T-helper 2 cell treated with Interferon-gamma antibody and Interleukin-4, amounts not matched to agents 5 μg/mL and 100 μg/mL, for 36 hours (primary cell): ENCODE measurements at places on chromosomes 2 and 18.

DNA sequence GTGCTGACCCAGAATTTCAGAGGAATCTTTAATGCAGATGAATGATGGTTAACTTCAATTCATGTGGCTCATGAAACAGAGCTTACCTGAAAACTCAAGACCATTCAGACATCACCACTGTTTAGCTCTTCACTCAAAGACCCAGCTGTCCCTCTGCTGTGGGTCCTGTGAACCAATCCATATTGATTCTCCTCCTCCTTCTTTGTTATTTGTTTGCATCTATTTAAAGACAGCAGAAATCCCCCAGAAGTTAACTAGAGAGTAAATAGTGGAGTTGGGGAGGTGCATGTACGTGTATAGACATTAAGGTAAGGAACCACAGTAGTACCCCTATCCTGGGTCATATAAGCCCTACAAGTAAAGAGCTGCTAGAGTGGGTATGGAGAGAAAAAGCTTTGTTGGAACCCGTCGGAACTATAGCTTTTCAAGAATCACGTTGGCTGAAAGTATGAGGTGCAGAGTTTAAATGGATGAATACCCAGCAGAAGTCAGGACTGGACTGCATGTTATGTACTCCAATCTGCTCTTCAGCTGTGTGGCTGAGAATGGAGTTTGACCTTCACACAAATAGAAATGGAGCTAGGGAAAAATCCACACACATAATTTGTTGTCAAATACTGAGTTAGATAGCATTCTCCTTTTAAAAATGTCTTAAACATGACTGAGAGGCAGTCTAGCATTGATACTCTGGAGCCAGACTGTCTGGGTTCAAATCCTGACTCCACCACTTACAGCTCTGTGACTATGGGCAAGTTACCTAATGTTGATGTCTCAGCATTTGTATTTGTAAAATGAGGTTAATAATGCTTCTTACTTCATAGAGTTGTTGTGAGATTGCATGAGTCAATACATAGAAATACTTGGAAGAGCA, 81.7 kb upstream of the HK2 start:
- no peak for DNase-seq

GRCh38 chr2:227035711-227036367, 128.2 kb downstream of the COL4A4 start:
- DNase-seq: no peak

GRCh38 chr2:86372641-86373502, 35.4 kb upstream of the REEP1 start:
- DNase-seq: no peak

DNA sequence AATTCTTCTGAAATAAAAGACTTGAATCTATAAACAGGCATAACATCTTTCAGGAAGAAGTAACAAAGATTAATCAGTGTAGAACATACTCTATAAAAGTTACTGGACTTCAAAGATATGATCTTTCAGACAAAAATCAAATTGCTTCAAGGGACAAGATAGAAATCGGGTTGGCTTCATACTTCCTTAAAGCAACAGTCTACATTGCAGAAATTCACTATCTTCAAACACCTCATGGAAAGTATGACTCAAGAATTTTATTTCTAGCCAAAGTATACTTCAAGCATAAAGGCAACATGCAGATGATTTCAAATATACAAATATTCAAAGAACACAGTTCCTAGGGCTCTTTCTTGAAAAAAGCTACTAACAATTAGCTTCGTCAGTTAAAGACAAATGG, 240.7 kb downstream of the SRBD1 start:
- no peak for DNase-seq

DNA sequence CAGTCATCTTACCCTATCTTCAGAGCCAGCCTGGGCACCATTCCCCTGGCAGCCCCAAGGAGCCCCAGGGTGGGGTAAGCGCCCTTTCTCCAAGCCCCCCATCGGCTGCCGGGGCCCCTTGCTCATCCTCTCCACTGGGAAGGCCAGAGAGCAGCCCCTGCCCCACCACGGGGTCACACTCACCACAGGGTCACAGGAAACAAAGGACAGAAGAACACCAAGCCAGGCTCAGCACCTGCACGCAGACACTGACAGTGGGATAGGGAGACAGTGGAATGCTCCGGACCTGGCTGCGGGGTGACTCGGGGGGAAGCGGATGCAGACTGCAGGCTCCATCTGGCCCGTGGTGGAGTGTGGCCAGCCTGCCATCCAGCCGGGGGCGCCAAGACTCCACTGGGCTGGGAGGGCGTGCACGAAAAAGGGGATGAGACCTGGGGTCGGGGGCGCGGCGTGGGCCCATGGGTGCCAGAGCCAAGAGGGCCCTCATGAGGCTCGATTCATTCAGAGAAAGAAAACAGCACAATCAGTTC, 21.1 kb downstream of the HDAC4 start:
- no peak for DNase-seq
